ENCODE measurements at places on chromosomes 2 and 18.

- DNase-seq, result no peak
Observed at GRCh38 chr2:205767617-205768016, 85.3 kb downstream of the NRP2 start.

- no peak for DNase-seq
Observed at GRCh38 chr2:143121957-143122356, 7.3 kb upstream of the ARHGAP15 start.

DNA sequence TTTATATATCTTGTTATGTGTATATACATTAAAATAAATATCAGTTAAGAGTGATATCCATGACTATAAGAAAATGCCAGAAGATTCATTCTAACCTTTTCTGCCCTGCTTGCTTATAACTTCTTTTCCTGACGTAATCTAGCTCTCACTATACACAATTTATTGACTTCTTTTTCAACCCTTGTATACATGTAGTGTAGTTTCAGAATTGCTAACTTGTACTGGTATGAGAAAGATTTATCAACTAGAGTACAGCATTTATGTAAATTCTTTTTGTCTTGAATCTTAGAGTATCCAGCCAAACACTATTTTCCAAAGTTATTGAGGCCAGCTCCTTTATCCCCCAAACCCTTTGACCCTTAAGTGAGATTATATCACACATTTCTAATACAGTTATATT, 798.0 kb upstream of the RAB6C start:
- no peak for DNase-seq

DNA sequence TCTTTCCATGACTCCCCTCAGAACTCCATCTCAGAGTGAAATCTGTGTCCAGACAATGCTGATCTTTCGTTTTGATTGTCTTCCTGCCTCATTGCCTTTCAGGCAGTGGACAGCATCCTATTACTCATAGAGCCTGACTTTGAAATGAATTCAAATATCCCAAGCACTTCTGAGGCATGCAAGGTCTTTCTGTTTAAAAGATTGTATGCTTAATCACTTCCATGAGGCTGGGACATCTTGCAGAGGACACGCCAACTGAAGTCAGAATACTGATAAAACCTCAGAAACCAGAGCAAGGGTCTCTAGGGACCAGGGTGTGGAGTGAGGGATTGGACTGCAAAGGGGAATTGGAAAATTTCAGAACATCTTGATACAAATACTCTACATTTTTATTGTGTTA, 836.5 kb upstream of the ID2 start:
- DNase-seq, result no peak

DNA sequence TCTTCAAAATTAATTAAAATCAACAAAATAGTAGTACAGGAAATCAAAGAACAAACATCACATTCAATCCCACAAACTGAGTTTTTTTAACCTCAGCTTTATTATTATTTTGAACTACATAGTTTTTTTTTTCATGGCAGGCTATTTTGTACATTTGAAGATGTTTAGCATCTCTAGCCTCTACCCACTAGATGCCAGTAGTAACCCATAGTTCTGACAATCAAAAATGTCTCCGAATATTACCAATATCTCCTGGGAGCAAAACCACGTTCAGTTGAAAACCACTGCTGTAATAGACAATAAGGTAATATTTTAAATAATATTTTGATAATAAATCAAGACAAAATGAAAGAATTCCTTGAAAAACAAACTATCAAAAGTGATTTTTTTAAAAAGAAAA, 702.6 kb upstream of the LRRTM1 start:
- no peak for DNase-seq

DNA sequence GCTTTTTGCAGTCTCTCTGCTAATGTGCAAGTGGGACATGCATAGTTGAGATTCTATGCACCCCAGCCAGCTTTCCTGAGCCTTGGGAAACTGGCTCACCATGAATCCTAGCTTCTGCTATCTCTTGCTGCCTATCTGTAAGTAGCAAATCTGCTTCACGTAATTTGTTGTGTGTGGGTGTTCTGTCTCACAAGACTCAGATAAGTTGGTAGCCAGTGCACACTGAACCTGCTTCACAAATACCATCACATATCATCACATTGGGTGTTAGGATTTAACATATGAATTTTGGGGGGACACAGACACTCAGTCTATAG, 13.9 kb upstream of the VRK2 start:
- no peak for DNase-seq

GRCh38 chr2:236743039-236743920, 173.7 kb downstream of the ACKR3 start:
- DNase-seq, result no peak

DNA sequence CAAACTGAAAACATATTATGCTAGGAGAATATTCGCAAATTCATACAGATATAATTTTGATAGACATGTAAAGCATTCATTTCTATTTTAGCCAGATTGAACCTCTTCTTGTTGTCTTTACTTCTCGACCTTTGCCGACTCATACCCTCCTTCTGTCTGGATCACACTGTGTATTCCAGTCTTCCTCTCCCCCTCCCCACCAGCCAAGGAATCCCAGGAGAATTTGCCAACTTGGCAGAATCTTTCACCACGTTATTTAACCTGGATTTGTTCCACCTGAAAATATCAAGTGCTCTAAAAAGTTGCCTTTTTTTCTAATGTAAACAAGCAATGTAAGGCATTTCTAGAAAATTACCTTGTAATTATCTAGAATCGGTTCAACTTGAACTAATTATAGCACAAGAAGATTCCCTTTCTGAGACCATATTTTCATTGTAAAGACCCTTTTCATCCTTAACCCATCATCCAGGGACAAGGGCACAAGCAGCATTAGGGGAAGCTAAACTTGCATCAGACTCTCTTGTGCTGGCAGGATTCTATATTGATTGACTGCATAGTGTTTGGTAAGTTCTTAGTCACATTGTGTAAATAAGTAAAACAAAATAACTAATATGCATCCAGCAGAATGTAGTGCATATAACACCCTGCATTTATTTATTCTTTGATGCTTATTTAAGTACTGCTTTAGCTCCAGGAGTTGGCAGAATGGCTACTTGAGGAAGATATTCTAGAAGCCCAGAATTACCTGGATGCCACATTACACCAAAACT, 1328.7 kb upstream of the NXPH2 start:
- DNase-seq, result no peak

- DNase-seq, result no peak
Observed at GRCh38 chr2:19829672-19830071, 72.1 kb downstream of the TTC32 start.

DNA sequence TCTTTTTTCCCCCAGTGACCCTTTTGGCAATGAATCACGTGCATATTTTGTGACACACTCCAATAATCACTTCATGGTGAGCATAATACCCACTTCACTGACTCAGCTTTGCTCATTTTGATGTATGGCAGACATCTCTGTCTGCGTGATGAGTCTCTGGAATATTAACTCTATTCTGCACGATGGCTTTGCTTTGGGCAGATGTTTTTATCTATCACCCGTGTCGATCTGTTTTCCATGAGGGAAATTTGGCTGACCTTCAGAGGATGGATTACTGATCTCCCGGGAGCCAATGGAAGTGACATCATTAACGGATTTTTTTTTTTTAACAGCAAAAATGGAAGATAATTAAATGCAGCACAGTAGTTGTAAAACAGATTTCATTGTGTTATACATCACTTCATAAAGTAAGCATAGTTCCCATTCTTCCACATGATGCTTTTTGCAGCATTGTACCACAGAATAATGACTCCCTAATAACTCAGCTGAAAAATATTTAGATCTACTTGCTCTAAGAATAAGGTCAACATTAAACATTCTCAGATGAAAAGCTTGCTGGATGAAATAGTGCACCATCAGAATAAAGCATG, 29.8 kb downstream of the CDC42EP3 start:
- no peak for DNase-seq

- no peak for DNase-seq
Observed at GRCh38 chr2:62474176-62474575, 31.8 kb downstream of the TMEM17 start.

- no peak for DNase-seq
Observed at GRCh38 chr2:226790011-226790410, 9.6 kb downstream of the IRS1 start.

DNA sequence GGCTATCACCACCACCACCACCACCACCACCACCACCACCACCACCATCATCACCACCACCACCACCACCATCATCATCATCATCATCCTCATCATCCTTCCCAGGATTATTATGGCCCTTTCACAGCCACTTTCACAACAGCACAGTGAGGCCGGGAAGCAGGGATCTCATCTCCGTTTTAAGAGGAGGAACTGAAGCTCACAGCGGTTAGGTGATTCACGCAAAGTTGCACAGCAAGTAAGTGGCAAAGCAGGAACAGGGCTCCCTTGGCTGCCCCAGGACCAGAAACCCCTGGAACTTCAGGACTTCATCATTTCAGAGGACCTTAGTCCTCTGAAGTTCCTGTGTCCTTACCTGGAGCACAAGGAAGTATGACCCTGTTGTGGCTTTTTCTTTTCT, 26.8 kb downstream of the MRPL35 start:
- no peak for DNase-seq

- DNase-seq, result no peak
Observed at GRCh38 chr2:120859128-120859527, 123.5 kb downstream of the GLI2 start.

GRCh38 chr18:65439188-65439587, 311.6 kb upstream of the CDH7 start:
- no peak for DNase-seq

- DNase-seq, result no peak
Observed at GRCh38 chr2:95384854-95385569, 17.5 kb upstream of the FAHD2A start.

- no peak for DNase-seq
Observed at GRCh38 chr2:75031906-75032803, 73.7 kb downstream of the POLE4 start.

DNA sequence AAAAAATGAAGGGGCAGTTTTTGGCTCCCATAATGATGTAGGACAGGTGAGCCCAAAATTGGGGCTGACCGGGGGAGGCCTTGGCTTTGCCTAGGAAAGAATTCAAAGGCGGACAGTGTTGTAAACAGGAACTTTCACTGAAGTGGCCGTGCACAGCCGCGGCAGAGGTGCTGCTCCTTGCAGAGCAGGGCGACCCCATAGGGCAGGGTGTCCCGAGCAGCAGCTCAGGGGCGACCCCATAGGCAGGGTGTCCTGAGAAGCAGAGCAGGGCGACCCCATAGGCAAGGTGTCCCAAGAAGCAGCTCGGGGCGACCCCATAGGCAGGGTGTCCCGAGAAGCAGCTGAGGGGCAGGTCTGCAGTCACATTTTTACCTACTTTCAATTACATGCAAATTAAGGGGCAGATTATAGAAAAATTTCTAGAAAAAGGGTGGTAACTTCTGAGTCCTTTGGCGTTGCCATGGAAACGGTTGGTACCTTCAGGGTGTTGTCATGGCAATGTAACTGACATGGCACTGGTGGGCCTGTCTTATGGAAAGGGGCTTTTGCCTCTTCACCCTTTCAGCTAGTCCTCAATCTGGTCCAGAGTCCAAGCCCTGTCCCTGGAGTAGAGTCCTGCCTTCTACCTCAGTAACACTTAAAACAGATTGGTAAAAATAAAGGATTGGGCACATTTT, 134.5 kb downstream of the FBXO15 start:
- no peak for DNase-seq

DNA sequence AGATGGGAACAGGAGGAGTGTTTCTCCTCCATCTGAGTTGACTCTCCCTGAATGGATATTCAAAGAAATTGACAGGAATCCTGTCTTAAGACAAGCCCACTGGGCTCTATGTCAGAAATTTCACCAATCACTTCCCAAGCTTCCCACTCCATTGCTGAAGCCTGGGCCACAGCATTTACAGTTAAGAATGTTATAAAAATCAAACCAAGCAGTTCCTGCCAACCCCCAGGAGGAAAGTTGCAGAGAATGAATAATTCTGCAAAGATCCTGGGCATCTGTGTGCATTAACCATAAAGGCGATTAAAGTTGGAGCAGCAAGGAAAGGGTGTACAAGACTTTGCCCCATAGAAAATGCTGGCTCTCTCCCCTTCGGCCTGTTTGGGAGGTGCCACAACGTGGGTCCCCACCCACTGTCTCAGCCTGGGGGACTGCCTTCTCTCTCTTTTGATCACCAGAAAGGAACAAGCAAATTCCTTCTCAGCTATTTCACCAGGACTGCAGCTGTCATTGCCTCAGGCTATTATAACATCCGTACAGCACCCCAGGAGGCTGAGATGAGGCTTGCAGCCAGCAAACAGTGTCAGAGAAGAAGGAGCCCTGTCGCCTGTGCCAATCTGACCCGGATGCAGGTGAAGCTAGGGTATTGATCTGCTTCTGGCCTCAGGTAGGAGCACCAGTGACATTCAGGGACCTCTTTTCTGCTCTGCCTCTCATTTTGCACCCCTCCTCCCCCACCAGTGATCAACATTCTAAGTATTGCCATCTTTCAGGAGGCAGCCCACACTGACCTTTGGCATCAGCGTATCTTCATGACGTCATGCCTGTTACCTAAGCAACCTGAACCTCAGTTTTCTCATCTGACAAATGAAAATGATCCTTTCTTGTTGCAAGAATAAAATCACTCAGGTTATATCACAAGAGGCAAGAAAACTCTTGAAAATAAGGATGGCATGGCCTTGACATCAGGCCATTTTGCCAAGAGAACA, 219.0 kb downstream of the SH3BP4 start:
- DNase-seq, result no peak

DNA sequence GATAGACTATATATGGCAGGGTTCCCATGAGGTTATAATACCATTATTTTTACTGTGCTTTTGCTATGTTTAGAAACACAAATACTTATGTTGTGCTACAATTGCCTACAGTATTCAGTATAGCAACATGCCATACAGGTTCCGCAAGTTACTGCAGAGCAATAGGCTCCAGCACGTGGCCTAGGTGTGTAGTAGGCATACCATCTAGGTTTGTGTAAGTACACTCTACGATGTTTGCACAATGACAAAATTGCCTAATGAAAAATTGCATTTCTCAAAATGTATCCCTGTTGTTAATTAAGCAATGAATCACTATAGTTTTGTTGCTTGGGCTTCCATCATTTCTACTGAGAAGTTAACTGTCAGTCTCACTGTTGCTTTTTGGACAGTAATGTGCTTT, 9.8 kb downstream of the CD302 start:
- no peak for DNase-seq

DNA sequence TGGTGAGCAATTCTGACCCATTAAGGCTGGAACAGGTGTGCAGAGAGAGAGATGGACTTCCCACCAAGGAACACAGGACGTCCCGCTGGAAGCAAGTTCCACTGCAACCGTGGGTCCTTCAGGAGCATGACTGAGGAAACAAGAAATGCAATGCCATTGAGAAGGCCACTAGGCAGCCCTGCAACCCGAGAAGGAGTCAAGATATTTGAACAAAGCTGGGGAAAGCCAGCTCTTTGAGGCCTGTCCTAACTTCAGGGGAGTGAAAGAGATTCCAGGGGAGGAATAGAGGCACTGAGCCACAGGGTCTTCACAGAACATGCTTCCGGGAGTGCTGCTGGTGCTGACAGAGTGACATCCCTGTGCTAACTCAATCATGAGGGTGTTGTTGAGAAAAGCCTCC, 153.8 kb upstream of the ZNF236 start:
- no peak for DNase-seq

DNA sequence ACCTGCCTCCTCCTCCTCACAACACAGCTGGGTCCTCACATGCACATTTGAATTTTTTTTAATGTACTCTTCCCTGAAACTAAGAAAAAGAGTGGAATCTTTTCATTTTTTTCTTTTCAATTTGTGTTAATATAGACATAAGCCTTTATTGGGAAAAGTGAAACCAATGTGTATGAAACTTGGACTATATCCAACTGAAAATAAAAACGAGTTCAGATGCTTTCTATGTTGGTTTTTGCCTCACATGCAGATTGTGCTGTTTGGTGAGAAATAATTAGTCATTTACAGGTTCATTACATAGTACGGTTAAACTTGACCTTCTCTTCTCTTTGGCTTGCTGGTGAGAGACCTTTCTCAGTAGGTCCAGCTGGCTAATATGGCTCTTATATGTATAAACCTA, 515.2 kb upstream of the FANCL start:
- DNase-seq, result no peak
